ENCODE measurements at places on chromosomes 2 and 18.

DNA sequence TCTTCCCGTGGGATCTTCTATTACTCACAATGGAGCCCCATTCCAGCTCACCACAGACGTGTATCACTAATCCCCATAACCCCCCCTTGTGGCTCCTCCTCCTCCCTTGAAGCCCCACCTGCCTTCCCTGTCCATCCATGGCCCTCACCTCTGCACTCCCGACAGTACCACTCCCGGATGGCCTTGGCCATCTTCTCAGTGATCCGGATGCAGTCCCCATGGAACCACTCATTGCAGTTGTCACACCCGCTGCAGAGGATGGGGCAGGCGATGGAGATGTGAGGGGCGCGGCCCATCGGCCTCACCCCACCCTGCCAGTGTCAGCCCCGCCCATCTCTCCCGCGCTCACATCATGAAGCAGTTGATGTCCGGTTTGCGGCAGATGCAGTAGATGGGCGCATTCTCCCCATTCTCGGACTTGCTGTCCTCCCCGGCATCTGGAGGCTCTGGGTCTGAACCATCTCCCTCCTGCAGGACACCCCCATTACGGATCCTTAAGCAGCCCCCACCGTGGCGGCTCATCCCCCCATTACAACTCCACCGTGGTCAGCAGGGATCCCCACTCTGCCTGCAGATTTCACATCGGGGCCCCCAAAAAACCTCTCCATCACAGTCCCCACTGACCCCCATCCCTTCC lies 983 bp downstream of the CXXC1 start:
- DNase-seq, result no peak

GRCh38 chr2:73257021-73257420 lies 22.9 kb downstream of the CCT7 start:
- no peak for DNase-seq

DNA sequence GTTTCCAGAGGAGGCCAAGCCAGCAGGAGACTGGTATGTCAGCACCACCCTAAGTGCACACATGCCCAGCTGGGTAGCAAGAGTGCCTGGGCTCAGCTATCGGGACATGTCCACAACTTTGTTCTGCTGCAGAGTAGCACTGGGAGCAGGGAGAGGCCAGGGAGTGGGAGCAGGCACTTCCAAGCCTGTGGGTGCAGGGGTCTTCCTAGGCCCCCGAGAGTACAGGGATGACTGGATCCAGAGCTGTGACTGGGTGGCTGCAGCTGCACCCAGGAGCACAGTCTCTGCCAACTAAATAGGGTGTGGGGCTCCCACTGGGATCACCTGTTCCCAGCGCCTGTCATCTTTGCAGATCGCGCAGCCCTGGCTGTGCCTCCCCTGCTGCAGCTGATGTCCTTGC lies 256.0 kb upstream of the HNMT start:
- no peak for DNase-seq

- DNase-seq, result no peak
These were observed 69.2 kb downstream of the MYCN start for GRCh38 chr2:16009560-16009959.

DNA sequence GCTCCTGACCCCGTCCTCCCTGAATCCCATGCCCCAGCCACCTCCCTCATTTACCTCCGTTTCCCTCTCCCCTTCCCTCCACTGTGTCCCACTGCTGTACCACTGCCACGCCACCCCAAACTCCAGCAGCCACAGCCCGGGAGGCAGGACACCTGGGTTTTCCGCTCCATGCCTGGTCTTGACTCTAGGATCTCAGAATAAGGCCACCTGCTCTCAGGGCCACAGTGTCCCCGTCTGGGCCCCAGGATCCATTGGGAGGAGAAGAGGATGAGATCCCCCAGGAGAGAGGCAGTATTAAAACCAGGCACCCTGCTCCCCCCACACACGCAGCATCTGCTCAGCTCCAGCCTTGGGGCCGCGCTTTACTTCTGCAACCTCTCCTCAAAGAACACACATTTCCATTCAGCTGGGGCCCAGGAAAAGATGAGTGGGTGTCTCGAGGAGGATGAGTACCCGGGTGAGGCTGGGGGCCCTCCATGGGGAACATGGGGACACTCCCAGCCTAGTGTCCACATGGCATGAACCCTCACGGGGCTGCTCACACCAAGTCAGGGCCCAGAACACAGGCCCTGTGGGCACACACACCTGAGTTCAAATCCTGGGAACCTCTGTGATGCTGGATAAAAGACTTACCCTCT lies 32.8 kb upstream of the TNS1 start:
- DNase-seq, result no peak

DNA sequence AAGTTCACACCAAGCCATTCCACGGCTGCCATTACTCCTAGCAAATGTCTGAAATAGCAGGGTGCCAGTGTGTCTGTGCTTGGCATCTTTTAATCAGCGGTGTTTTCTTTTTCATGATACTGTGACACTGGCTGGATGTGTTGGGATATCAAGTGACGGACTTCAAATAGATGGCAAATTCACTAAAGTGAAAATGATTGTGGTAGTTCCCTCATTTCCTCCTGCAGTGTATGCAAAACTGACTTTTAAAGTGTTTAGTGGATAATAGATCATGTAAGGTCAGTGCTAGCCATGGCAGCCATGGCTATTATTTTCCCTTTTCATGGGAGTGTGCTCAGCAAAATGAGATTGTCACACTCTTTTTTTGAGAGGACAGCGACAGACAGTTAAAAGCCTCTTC lies 261.5 kb upstream of the SIX3 start:
- no peak for DNase-seq

DNA sequence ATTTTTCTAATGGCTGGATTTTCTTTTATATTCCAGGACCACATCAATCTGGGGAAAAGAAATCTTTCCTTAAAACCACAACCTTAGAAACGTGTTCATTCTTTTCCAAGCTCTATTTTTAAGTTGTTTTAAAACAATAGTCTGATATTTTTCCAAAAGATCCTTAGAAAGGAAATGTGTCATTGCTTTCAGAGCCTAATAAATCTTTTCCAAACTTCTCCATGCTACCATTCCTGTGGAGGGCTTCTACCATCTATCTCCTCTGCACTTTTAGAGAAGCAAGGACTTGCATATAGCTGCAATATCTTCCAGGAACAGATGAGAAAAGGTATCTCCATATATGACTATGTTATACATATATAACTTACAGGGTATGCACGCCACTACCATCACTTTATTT lies 21.2 kb downstream of the WDFY1 start:
- DNase-seq, result no peak

GRCh38 chr2:113901943-113902342 lies 12.1 kb downstream of the ACTR3 start:
- DNase-seq, result peak; percentile 51

DNA sequence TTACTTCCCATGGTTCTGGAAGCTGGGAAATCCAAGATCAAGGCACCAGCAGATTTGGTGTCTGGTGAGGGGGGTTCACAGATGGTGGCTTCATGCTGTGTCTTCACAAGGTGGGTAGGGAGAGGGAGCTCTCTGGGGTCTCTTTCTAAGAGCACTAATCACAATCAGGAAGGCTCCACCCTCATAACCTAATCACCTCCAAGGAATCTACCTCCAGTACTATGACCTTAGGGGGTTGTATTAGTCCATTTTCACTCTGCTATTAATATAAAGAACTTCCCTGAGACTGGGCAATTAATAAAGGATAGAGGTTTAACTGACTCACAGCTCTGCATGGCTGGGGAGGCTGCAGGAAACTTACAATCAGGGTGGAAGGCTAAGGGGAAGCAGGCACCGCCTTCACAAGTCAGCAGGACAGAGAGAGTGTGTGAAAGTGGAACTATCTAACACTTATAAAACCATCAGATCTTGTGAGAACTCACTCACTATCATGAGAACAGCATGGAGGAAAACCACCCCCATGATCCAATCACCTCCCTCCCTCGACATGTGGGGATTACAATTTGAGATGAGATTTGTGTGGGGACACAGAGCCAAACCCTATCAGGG lies 17.6 kb downstream of the TBC1D8 start:
- DNase-seq, result no peak

GRCh38 chr2:187438455-187438854 lies 9.6 kb downstream of the CALCRL start:
- no peak for DNase-seq

GRCh38 chr2:26139269-26140183 lies 33.4 kb upstream of the GAREM2 start:
- DNase-seq, result no peak

DNA sequence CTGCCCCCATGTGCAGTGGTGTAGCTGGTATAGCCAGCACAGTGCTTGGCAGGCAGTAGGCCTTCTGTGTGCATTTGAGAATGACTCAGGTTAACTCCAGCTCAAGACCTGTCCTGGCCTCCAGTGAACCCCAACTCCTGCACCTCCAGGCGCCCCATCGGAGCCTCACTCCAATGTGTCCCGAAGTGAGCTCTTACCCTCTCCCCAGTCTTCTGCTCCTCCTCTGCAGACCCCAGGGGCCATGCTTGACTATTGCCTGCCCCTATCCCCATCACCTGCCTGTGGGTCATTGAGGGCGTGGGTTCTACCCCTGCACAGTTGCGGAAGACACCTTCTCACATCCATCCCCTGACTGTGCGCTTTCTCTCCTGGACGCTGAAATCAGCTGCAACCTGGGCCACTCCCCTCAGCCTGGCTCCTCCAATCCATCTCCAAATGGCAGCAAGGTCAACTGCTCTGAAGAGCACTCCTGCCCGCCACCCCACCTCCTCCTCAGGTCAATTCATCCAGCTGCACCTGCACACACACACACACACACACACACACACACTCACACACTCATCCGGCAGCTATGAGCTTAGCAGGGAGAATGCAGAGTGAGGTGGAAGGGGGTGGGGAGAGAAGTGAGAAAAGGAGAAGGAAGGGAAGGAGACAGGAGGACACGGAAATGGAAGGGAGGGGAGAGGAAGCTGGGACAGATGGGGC lies 130.3 kb upstream of the GLI2 start:
- no peak for DNase-seq

GRCh38 chr2:112162956-112163355 lies 24.8 kb downstream of the FBLN7 start:
- DNase-seq, result no peak

- DNase-seq, result no peak
These were observed 8.3 kb upstream of the IL1RN start for GRCh38 chr2:113119111-113119510.

DNA sequence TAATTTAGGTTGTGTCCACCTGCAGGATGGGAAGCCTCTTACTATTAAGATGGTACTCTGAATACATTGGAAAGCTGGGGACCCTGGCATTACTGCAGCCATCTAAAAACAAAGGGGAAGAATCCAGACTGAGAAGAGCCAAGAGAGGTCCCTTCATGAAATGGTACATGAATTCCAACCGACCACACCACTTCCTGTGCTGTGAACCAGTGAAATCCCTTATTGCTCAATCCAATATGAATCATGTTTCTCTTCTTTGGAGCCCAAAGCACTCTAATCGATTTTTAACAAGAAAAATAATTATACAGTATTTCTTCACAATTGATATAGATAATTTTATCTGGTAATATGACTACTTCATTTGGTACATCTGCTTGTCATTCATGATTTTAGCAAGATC lies 479.7 kb upstream of the RAB6C start:
- DNase-seq, result no peak

GRCh38 chr2:200305797-200306195 lies 697 bp upstream of the SPATS2L start:
- no peak for DNase-seq

GRCh38 chr18:8754995-8755960 lies 49.9 kb downstream of the MTCL1 start:
- DNase-seq, result no peak

GRCh38 chr2:65724752-65725151 lies 292.4 kb upstream of the SPRED2 start:
- no peak for DNase-seq

DNA sequence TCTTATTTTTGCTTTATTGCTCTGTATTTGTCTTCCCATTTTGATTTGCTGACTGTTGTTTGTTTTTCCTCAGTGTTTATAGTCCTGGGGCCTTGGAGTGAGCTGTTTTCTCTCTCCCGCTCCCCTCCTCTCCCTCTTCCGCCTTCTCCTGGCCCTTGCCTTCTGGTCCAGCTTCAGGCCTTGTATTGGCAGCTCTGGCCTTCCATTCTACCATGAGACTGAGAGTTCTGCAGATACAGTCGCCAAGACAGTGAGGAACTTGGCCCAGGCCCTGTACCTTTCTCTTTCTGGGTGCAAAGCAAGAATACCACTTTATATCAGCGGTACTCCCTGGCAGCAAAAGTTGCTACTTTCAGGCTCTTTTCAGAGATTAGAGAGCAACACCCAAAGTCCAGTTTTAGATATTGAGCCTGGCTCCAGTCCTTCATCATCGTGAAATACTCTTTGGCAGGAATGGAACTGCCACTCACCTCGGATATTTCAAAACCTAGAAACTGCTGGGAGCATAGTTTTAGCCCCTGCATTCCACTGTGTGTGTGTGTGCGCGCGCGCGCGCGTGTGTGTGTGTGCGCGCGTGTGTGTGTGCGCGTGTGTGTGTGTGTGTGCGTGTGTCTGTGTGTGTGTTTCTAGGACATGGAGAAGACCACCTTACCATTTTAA lies 17.1 kb upstream of the L3MBTL4 start:
- no peak for DNase-seq

GRCh38 chr2:11814979-11815510 lies 68.6 kb downstream of the LPIN1 start:
- no peak for DNase-seq

DNA sequence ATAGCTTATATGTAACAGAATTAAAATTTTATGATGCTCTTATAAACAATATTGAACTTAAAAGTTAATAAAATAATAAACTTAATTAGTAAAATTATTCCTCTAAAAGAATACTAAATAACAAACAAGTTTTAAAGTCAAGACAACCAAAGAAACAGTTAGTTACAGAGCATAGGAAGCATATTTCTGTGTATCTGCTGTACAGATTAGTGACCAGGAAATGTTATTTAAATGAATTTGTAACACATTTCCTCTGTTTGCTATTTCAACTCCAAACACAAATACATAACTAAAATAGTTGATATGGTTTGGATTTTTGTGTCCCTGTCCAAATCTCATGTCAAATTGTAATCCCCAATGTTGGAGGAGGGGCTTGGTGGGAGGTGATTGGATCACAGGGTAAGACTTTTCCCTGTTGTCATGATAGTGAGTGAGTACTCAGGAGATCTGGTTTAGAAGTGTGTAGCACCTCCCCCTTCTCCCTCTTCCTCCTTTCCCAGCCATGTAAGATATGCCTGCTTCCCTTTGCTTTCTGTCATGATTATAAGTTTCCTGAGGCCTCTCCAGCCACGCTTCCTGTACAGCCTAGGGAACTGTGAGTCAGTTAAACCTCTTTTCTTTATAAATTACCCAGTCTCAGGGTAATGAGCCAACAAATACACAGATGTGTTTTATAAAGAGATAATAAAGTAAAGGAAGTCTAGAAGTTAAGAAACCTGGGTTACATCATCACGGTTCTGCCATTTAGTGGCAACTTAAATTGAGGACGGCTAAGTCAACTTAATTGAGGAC lies 51.8 kb downstream of the ROCK2 start:
- peak; percentile 97 for DNase-seq

- no peak for DNase-seq
These were observed 155.5 kb downstream of the CTIF start for GRCh38 chr18:48694295-48694694.

GRCh38 chr2:103355287-103355686 lies 593.5 kb downstream of the TMEM182 start:
- DNase-seq, result no peak

GRCh38 chr2:236179236-236180075 lies 11.3 kb upstream of the GBX2 start:
- DNase-seq, result no peak
